Esophagus squamous epithelium (tissue), 5 donors: ENCODE measurements at places on chromosomes 2 and 18.

DNA sequence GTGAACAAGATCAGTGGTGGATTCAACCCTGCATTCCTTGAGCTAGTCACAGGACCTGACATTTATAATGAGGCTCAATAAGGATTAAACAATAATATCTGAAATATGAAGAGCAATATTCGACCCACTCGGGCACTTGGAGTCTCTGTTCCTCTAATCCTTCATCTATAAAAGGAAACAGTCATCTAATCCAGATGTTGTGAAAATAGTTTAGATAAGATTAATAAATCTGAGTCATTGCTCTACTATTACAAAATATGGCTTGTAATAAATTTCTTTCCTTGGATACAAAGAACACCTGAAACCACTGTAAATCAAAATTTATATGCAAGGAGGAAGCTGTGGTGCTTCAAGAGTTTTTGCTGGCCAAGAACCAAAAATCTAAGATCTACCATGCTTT, 846.9 kb upstream of the ACVR2A start:
- DNase-seq, result no peak

DNA sequence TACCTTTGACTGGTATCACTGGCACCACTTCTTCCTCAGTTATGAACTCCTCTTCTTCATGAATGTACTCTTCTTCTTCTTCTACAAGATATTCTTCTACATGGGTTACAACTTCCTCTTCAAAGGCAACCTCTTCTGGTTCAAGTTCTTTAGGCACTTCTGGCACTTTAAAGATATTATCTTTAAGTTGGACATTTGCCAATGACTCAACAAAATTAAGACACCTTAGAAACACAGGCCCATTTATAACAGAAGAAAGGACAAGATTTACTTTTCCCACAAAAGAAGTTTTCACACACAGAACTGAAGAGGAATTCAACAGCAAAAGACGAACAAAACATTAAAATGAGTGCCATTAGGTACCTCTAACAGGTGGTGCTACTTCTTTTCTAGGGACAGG, 127.3 kb downstream of the TTN start:
- no peak for DNase-seq

DNA sequence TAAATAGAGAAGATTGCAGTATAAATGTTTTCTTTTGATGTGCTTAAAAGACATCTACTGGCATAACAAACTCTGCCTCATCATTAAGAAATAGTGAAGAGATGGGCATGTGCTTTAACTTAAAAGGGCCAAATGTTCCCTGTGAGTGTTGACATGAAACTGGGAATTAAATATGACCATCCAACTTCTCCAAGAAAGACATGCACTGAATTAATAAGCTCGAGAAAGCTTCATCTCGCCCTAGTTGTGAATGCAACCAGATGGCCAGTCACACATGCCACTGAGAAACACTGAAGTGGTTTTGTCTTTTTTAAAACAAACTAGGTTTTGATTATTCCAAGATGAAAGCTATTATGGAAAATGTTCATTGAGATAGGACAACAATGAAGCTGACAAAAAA, 479.2 kb downstream of the RIT2 start:
- DNase-seq, result no peak

DNA sequence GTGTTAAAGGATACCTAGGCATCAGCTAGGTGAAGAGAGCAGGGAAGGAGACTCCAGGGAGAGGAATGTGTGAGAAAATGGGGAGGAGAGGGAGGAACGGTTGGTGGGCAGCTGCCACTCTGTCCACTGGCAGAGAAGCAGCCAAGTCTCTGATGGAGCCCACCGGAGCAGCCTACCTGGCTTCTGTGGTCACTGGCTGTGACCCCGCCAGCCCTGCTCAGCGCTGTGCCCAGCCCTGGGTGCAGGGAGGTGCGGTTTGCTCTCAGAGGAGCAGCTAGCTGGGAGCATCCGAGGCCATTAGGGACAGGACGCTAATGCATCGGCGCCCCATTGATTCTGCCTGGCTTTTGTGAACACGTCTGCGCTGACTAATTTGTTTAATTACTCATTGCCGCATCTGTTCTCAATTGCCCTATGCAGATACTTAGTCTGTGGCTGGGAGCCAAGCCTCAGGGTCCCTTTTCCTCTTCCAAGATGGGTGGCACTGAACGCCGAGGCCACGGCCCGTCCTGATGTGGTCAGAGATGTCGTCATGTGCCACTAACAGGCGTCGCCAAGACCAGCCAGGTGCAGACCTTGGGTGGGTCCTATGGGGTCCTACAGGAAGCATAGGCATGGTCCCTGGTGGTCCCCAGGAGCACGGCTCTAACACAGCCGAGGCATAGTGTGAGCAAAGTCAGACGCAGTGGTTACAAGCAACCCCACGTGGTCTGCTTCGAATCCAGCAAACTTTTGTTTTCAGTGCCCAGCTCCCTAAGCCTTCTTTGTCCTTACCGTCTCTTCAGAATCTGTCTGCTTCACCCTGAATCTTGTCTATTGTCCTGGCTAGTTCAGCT, 82.0 kb downstream of the RRM2 start:
- no peak for DNase-seq

DNA sequence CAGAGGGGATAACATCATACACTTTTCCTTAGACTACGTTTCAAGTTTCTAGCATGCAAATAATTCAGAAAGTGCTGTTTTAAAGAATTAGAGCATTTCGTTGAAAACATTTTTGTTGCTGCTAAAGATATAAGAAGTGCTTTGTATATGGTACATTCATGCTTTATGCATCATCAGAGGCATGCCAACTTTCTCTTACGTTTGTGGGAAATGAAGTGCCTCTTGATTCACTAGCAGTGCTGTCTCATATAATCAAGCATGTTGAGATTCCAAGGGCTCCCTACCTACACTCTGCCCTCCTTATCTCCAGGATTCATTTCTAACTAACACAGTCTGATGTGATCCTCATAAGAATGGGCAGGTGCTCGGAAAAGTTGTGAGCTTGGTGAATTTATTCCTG, 748.6 kb upstream of the DDX18 start:
- DNase-seq, result no peak

GRCh38 chr2:37838541-37839167, 86.4 kb upstream of the RMDN2 start:
- DNase-seq, result no peak

GRCh38 chr2:64860276-64860885, 128.8 kb upstream of the SLC1A4 start:
- no peak for DNase-seq

DNA sequence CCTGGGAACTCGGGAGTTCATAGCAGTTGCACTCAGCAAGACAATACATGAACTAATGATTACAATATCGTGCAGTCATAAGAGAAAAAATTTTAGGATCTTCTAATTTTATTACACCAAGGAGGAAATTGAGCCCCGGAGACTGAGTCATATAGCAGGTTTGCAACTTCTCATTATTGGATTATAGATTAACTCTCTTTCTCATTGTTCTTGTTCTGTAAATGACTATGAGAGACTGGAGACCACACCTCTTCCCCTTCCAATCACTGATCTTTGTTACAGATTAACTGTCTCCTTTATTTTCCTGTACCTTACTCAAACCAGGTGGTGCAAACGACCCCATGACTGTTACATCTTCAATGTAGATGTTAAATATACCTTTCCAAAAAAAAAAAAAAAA, 435.8 kb upstream of the DDX18 start:
- no peak for DNase-seq
